NCI-H2171 (cell line): ENCODE measurements at places on chromosomes 4 and X.

DNA sequence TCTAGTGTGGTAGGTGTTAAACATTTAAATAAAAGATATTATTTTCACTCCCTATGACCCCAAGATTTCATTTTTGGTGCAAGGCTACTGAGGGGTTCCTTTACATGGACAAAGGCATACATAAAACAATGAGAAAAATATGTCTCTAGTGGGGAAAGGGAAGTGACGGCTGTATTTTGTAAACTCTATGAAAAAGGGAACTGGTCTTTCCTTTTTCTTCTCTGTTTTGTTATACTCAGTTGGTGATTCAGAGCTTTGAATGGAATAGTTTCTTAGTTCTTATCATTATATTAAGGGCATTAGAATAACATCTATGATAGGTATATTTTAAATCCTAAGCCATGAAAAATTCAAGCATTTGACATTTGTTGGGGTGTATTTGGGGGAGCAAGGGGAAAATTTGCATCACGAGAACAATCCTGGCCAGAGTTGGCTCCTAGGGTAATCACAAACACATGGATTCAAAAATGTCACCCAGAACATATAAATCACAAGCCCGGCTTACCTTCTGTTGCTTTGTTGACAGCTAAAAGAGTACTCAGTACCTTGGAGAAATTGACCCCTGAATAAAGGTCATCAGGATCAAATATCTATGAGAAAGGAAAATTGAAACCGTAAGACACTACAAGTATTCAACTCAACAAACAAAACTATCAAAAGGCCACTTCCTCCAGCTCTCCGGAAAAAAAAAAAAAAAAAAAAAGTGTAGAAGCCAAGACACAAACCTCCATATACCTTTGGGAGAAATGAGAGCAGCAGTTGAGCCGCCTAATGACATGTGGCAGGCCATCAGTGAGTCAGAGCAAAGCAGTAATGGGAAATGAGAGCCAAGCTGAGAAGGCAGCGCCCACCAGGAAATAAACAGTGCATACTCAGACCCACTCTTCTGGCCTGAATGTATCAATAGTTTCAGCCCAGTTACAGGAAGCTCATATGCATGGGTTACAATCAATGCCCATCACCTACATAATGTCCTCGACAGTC is 33.4 kb downstream of the ARHGEF6 start:
- no peak for DNase-seq

- no peak for DNase-seq
Measured at GRCh38 chr4:108849611-108850168, 86.8 kb upstream of the ETNPPL start.

DNA sequence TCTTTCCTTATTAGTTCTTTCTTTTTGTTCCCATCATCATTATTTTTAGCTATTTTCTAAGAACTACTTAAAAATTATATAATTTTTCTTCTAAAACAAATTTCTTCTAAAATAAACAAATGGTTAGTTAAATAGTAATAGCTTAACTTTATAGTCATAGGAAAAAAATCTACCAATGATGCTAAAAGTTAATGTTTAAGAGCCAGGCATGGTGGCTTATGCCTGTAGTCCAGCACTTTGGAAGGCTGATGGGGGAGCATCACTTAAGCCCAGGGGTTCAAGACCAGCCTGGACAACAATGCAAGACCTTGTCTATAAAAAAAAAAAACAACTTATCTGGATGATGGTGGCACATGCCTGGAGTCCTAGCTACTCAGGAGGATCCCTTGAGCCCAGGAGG is 127.1 kb upstream of the ANXA3 start:
- no peak for DNase-seq

DNA sequence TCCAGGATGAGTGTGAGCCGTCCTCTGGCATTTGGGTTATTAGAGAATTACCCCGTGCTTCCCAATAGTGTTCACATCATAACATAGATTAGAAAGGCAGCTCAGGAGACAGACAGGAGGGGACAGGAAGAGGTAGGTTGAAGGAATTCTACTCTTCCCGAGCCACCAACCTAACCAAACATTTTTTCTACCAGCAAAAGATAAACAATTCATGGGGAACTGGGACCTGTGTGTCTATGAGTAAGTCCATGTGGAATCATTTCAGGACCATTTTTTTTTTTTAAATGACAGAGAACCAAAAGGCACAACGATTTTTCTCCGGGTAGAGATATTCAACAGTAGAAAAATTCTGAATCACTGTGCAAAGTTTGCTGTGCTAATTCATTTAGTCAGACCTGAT is 174.2 kb upstream of the ETNPPL start:
- no peak for DNase-seq

GRCh38 chrX:53227224-53227765 is 2.3 kb upstream of the KDM5C start:
- no peak for DNase-seq

DNA sequence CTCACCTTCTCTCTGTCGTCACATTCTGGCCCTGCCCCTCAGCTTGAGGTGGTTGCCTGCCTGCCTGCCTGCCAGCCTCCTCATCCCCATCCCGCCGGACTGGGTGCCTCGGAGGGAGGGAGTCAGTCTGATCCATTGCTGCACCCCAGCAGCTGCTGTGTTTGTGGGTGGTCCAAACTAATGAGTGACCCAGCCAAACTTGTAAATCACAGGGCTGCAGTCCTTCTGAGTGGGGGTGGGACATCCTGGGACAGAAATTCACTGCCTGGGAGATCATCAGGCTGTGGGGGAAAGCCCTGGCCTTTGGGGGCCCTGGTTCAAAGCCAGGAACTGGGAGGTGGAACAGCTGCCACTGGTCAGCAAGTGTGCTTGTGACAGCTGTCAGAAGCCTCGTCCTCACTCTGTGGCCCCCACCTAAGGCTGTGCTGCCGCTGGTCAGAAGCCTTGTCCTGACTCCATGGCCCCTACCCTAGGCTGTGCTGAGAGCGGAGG is 5.6 kb downstream of the GPR78 start:
- no peak for DNase-seq
